AG08395 (cell line): ENCODE measurements at places on chromosomes 2 and 18.
A peak's percentile ranks its signal among the peaks of the same experiment; 100 is the strongest.

- no peak for DNase-seq
Measured at GRCh38 chr18:36638224-36638623, 190.6 kb downstream of the TPGS2 start.

DNA sequence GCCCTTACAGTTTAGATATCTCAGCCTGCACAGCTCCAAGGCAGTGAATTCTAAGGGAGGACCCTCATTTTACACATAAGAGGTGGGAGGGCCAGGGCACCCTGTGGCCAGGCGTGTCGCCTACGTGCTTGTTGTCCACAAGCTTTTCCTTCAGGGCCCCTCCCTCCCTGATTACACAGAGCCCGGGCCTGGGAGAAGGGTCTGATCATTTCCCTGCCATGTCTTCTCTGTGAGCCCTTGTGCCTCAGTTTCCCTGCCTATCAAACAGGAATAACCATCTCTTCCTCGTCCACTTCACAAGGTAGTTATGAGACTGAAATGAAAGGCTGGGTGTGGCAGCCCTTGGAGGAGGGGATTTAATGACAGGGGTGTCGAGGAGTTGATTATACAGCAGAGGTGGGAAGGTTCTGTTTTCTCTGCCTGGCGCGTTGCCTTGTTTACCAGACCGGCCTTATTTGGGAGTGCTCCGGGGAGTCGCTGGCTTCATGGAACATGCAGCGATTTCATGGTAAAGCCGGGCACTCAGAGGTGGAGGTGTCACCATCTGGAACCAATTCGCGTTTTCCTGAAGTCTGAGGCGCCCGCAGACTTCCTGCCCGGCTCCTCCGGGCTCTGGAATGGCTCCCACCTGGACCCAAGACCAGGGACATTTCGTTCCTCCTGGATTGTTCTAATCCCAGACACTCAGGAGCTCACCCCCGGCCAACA, 208.9 kb downstream of the KLHL29 start:
- DNase-seq, result no peak

GRCh38 chr18:10841203-10841602, 308.2 kb downstream of the PIEZO2 start:
- no peak for DNase-seq

DNA sequence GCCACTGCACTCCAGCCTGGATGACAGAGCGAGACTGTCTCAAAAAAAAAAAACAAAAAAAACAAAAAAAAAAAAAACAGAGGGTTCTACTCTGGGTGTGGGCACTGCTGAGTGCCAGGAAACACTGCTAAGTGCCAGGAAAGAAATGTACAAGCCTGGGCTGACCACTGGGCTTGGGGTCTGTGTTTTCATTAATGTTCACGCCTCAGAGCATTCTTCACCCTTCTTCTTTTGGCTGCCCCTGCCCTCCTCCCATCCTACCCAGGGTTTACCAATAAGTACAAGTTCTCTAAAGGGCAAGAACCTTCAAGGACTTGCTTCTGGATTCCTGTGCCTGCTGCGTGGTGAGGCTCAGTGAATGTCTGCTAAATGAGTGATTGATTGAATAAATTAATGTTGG, 49.3 kb upstream of the LRPPRC start:
- DNase-seq, result no peak

- DNase-seq, result no peak
Measured at GRCh38 chr2:186427970-186428369, 58.1 kb upstream of the ZC3H15 start.

DNA sequence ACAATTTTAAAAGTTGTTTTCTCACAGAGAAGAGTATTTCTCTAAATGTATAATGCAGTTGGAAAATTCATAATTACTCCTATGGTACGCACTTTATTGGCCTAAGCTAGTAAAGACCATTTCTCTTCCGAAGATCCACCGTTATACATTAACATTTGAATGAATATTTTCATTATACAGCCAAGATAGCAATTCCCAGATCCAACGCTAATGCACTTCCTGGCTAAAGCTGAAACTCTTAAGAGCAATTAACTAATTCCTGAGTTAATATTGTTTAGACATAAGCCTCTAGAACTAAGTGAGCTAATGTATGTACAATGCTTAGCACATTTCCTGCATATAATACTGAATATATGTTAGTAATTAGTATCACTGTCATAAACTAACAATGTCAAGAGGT, 56.2 kb downstream of the PDK1 start:
- no peak for DNase-seq

DNA sequence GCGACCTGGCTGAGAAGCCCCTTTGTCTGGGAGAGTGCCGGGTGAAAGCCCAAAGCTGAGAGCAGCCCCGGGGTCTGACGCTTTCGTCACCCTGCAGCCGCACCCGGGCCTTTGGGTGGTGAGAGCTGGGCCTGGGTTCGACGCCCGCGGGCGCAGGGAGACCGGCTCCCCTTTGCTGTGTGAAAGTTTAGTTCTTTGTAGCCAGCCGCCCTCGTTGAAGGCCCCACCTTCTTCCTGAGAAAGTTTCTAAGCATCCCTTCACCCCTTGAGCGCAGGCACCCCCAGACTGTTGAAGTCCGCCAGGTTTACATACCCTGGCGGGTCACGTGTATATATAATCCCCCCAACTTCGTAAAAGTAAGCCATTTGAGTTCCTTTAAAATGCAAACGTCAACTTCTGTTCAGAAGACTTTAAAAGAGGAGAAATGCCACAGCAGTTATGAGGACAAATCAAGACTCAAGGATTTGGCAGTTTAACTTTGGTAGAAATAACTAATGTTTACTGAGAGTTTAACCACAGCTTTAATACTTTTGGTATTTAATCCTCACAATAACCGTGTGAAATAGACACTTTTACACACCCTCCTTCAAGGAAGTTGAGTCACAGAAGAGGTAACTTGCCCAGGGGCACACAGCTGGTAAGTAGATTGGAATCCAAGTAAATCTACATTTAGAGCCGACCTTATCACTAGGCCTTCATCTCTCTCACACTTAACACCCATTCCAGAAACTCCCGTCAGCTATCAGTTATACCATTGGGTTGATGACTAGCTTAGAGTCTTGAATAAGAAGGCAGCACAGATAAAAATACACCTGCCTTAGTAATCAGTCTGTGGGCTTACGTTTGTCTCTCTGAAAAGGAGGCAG, 1.1 kb upstream of the MBOAT2 start:
- no peak for DNase-seq

DNA sequence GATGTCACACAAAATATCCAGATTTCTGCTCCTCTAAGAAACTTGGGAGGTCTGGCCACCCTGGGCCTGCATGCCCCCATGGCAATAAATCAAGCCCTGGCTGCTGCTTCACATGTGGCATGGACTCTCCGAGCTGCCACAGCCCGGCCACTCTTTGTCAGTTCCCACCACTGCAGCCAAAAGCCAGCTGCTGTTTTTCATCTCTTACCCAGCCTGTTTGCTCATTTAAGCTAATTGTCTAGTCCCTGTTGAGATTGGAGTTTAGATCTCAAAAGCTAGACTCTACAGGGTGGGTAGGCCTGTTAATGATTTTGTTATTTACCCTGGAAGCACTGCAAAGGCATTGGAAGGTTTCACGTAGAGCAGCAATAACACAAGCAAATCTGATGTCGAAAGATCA, 20.9 kb upstream of the ANXA4 start:
- DNase-seq, result no peak

DNA sequence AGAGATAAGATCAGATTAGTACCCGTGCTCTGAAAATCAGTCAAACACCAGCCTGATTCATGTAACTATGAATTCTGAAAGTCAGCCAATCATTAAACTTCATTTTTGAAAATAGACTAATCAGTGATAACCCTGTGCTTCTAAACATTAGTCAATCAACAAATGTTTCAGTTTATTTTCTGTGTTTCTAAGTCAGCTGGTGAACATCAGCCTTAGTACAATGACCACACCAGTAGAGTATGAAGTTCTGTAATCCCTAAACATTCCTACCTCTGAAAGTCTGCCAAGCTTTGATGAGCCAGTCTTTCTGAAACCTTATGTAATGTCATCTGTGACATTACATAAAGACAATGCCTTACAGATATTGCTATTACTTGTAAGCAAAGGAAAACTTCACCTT, 807.4 kb upstream of the CRIM1 start:
- no peak for DNase-seq

- DNase-seq, result no peak
Measured at GRCh38 chr2:175057078-175057685, 52.0 kb upstream of the CHN1 start.

DNA sequence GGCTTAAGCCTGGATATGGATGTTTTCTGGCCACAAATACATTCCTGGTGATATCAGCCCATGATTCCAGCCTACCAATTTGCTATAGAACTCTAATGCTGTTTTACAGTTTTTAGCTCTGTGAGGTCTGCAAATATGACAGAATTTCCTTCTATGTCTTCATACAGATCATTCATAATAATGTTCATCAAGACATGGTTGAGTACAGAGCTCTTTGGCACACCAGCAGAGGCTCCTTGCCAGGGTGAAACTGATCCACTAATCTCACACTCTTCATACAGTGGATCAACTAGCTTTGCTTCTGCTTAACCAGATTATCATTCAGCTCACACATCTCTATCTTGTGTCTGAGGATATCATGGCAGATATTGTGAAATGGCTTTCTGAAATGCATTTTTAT, 672.1 kb downstream of the STK39 start:
- no peak for DNase-seq

GRCh38 chr2:207475546-207475945, 54.2 kb upstream of the CREB1 start:
- DNase-seq, result no peak

- DNase-seq, result peak; percentile 32
Measured at GRCh38 chr2:36670881-36671595, 25.5 kb upstream of the VIT start.

DNA sequence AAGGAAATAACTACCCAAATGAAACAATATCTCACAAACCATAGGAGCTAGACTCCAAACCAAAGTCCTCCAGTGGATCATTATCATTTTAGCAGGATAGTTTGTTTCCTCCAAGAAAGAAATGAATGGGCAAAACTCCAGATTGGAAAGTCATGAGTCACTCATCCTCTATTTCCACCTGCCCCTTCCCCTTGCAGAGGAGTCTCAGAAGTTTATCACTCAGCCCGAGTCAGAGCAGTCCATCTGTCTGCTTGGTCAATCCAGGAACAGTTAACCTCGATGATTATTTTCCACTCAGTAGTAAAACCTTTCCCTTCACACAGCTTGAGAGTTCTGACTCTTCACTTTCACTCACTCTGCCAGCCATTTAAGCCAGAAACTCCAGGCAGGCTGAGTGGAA, 462.2 kb downstream of the BCL11A start:
- DNase-seq, result no peak

DNA sequence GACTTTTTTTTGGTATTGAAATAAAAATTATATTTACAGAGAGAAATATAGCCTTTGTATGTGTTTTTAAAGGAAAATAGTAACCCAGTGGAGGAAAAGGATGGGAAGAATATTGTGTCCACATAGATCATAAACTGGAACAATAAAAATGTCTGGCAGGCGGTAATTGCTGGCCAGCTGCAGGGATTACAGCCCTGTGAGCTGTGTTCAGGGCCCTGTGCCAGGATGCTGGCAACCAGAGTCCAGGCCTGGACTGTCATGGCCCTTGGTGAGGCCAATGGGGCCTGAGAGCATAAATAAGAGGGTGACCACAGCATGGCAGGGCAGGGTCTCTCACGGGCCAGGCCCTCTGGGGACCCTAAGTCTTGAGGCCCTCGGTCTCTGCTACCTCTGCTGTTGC, 171.2 kb downstream of the ACOXL start:
- peak; percentile 4 for DNase-seq

GRCh38 chr18:10459587-10459986, 5.2 kb downstream of the APCDD1 start:
- DNase-seq, result no peak

DNA sequence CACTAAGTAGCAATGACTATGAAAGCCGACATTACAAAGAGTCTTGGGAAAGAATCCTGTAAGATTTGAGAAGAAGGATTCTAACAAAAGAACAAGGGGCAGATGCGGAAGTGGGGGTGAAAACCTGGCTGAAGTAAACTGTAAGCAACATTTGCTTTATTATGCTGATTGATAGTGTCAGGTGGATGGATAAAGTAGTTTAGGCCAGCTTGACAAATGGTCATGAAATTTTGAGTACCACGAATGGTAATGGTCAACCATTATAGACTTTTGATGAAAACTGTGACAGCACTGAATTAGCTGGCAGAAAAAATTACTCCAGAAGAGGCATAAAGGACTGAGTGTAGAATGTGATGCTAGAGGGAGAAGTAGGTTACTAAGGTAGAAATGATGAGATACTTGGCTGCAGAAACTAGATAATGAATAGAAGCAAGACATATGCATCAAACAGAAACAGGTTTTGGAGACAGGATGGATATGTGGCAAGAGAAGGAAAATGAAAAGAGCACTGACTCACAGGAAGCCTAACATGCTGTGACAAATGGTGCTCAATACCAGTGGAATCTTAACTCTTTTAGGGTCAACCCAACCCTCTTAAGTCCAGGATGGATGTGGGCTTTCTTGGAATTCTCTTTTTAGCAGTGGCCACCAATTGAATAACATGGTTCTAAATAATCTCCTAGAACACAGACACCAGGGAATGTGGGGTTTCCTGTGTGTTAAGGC, 6.8 kb downstream of the THUMPD2 start:
- peak; percentile 56 for DNase-seq

DNA sequence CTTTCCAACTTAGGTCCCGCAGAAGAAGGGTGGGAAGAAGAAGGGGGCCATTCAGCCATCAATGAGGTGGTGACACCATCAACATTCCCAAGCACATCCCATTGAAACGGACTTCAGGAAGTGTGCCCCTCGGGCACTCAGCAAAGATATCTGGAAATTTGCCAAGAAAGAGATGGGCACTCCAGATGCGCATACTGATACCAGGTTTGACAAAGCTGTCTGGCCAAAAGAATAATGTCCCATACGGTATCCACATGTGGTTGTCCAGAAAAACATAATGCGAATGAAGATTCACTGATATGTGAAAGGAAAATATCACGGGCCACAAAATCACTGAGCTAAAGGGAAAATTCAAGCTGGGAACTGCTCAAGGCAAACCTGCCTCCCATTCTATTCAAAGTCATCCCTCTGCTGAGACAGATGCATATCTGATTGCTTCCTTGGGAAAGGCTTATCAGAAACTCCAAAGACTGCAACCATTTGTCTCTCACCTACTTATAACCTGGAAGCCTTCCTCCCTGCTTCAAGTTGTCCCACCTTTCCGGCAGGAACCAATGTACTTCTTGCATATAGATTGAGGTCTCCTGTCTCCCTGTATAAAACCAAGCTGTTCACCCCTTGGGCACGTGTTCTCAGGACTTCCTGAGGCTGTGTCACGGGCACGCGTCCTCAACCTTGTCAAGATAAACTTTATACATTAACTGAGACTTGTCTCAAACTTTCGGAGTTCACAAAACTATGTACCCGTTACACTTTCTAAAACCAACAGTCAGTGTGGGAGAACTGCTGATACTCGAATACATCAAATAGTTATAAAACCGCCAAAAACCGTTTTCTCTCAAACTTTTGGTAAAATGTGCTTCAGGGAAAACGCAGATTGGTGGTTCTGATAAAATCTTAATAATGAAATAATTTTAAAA, 1.3 kb upstream of the PDK1 start:
- no peak for DNase-seq

- no peak for DNase-seq
Measured at GRCh38 chr2:187316040-187316439, 132.0 kb downstream of the CALCRL start.

GRCh38 chr18:79484661-79485621, 89.2 kb downstream of the NFATC1 start:
- peak; percentile 97 for DNase-seq

- no peak for DNase-seq
Measured at GRCh38 chr18:47677952-47678351, 252.5 kb downstream of the SMAD2 start.

GRCh38 chr2:232609607-232610006, 23.8 kb upstream of the EFHD1 start:
- DNase-seq, result no peak

GRCh38 chr18:60471652-60472051, 99.1 kb upstream of the MC4R start:
- no peak for DNase-seq
